ENCODE measurements at places on chromosomes 2 and 18. TPM values are rescaled to one million over a fixed set of nuclear protein-coding genes. Genes with fewer than 3 reads are reported as not detected.

The FIGN gene
- not detected for total RNA-seq

The ALPI gene
- not detected for total RNA-seq

The DAW1 gene
- not detected for total RNA-seq

The COL3A1 gene
- not detected for total RNA-seq

The ANKRD36 gene
- total RNA-seq = 85.2 TPM

The IL1R2 gene
- total RNA-seq = 1.8 TPM

The PTPRN gene
- total RNA-seq = not detected

The MEIS1 gene
- total RNA-seq = 3.6 TPM

The DCDC2C gene
- total RNA-seq = not detected

The HOXD11 gene
- not detected for total RNA-seq

The ARHGAP25 gene
- total RNA-seq = 142 TPM

The KCNF1 gene
- total RNA-seq = not detected

The NT5DC4 gene
- total RNA-seq = not detected

The ABCG8 gene
- not detected for total RNA-seq

The TMEM214 gene
- 43.3 TPM for total RNA-seq

The COL6A3 gene
- 3.4 TPM for total RNA-seq

- DNase-seq = no peak
Observed at GRCh38 chr18:39198376-39198775, 1632.8 kb upstream of the CELF4 start.

DNA sequence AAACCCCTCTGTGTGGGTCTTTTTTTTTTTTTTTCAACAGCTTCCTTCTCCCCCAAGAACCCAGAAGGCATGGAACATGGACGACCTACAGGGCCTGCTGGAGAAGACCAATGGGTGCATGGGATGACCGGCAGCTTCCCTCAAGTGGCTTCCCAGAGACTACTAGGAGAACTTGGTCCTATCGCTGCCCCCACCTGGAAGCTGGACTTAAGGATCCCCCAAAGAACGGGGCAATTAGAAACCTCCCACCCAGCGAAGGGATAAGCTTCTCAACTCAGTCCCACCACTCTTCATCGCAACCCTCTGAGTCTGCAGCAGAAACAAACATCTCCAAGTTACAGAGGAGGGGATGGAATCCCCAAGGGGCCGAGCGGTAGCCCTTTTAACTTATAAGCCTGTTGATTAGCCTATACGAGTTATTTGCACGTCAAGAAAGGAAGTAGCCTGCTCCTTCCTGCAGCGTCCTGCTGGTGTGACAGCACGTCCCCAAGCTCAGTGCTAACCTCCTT, 1.4 kb downstream of the ACTR1B start:
- DNase-seq = peak; percentile 82

- DNase-seq = no peak
Observed at GRCh38 chr2:151159109-151159662, 102.5 kb downstream of the RBM43 start.

- no peak for DNase-seq
Observed at GRCh38 chr2:197245829-197246804, 64.5 kb downstream of the ANKRD44 start.

DNA sequence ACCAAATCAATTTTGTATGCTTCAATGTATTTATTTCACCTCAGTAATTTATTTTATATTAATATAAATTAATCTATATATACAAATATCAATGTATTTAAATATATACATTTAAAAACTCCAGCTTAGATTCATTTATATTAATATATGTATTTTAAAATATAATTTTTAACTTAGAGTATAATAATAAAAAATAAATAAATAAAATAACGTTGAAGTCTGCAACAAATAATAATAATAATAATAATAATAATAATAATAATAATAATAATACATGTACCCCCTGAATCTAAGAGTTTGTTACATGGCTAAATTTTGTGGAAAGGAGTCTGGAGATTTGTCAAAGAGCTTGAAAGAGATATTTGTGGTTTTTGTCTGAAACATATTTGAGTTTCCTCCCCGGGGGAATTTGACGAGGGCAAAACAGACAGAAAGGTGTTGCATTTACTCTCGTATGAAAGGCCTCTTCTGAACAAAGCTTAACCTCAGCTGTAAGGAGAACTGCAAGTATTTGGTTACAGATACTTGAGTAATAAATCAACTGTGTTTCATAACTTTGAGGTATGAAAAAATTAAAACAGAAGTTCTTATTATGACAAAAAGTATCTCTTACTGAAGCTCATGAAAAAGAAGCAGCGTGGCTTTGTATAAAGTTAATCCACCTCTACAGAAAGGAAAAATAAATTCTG, 93.4 kb downstream of the CDH19 start:
- no peak for DNase-seq

GRCh38 chr2:68448671-68449653, 18.1 kb downstream of the FBXO48 start:
- DNase-seq = peak; percentile 64

GRCh38 chr2:29583104-29583503, 338.3 kb downstream of the ALK start:
- DNase-seq = no peak

DNA sequence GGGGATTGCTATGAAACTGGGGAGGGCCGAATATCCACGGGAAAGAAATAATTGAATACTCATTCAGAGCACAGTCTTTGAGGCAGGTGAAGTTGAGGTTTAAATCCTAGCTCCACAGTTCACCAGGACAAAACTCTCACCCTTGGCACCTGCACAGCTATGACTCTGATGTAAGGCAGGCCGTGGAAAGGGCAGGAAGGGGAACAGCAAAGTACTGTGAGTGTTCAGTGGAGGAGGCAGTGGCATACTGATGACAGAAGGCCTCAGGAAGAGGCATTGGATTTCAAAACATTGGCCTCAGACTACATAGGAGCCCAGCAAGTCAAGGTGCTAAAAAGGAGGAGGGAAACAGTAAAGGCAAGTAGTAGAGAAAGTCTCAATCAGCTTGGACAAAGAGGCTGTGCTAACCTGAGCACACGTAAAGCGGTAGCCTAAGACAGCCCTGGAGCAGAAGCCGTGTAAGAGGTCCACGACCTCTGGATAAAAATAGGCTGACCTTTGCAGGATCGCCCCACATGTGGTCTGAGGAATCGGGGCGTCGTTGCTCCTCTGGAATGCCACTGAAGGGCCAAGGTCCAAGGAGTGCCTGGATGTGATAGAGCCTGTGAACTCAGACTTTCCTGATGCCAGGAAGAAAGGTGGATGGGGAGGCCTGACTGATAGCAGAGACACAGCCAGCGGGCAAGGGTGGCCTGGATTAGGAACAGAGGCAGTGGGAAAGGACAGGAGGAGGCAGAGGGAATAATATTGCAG, 243.6 kb downstream of the PID1 start:
- no peak for DNase-seq

- no peak for DNase-seq
Observed at GRCh38 chr18:48290162-48290926, 118.8 kb downstream of the ZBTB7C start.

DNA sequence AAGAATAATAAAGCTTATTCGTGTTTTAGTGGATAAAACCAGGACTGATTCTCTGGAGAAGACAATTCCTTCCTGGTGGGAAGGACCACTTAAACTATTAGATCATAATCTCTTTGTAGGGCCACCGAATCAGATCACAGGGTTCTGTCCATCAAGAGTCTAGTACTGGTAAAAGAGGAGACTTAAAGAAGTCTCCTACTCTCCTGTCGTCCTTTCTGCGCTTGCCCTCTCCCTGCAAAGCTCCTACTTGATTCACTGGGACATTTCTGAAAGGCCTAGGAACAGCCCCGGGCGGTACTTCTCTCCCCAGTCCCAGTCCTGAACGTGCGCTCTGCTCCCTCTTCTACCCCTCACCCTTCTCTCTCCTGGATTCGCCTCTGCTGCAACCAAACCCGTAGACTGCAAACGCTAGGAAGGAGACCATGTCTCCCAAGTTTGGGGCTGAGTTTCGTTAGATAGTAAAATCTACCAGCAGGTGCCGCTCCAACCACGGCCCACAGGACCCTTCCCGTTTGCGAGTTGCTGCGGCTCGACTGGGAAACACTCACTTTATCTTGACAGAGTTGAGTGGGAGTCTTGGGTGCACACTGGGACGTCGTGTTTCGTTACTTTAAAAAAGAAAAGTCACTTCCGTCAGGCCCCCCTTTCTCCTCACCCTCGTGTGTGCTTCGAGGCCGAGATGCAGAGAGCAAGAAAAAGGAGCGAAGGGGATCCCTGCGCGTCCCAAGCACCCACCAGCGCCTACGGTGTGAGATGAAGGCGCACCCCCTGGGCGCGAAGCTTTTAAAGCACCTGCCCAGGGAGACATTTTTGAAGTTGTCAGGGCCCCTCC, 923 bp downstream of the FIGLA start:
- DNase-seq = peak; percentile 33

- DNase-seq = no peak
Observed at GRCh38 chr2:39068299-39069135, 52.3 kb downstream of the SOS1 start.

DNA sequence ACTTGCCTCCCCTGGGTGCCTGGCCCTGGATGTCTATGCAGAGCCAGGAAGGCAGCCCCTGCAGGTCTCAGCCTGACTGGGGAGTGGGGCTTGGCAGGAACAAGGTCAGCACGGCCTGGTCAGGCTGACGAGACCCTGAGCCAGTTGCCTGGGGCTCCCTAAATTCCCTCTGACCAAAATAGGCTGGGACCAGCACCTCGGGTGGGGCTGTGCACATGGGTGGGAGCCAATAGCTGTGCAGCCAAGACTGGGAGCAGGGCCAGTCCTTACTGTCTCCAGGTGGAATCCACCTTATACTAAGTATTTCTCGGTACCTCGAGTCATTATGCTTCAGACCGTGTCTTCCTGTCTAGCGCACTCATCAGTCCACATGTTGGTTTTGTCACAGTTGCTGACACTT, 11.4 kb upstream of the IL1R2 start:
- DNase-seq = no peak

DNA sequence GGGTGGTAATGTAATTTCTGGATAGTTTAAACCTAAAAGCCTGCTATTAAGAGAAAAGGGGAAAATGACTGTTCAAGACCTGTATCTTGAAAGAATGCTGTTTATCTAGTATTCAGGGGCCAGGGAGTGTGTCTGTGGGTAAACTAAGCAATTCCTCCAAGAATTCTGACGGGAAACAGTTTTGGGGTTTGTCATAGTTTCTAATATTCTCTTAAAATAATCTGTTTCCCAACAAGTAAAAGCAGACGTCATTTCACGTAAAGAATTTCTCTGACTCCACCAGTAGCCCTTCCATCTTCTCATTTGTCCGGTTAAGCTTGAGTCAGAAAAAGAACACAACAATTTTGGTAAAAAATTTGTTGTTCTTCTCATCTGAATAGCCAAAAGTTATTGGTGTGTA, 232.1 kb upstream of the EPAS1 start:
- DNase-seq = no peak

DNA sequence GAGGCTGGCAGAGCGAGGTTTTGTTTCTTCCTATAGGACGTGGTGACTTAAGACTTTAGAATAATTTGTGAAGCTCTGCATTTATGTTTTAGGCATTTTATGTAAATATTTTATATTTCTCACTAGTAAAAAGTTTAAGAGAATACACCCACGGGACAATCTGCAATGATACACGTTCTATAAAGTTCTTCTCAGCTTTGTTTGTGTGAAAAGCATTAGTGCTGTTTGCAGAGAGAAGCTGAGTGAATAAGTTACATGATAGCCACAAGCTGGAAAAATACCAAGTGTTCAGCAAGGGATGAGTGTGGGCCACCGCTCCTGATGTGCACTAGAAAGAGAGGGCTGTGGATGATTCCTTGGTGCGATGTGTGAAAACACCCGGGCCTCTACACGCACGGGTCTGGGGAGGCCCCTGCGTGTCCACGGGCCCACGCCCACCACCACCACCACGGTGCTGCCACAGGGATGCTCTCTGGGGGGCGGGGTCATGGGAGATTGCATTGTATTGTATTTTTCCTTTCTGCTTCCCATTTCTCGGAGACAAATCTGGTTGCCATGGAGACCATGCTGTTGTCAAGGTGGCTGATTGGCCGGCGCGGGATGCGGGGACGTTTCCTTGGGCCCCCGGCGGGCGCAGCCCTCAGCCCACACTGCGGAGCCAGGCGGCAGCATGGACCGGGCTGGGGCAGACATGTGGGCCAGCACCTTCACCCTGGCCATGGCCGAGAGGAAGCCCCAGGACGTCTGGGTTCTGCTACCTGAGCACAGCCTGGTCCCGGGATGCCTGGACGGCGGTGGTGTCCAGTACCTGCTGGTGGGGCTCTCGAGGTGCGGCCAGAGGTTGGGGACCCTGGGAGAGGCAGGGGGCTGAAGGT, at the start of gene RTP5:
Gene RTP5 (plus strand): TSS at position 643 of the 875 bp plus-strand sequence. CDS start 28 bp downstream, at position 671.
- no peak for DNase-seq

- DNase-seq = no peak
Observed at GRCh38 chr2:108806371-108807113, 20.0 kb downstream of the CCDC138 start.

GRCh38 chr18:75489493-75490190, 62.1 kb upstream of the SMIM21 start:
- DNase-seq = no peak

DNA sequence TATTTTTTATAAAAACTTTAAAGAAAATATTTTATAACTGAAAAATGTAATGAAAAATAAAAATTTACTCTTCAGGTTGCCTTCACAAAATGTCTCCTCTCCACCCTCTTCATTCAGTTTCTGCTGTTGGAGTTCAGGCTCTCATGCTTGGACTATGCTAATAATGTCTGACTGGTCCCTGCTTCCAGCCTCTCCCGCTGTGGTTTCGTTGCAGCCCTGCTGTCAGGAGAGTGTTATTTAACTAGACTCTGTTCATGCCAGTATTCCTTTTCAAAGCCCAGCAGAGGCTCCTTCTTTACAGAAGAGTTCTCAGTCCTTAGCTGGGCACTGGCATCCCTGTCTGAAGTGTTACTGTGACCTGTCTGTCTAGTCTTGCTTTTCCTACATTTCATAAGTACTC, 40.4 kb downstream of the CLIP4 start:
- DNase-seq = no peak

GRCh38 chr2:18345848-18346247, 214.6 kb downstream of the RDH14 start:
- no peak for DNase-seq

DNA sequence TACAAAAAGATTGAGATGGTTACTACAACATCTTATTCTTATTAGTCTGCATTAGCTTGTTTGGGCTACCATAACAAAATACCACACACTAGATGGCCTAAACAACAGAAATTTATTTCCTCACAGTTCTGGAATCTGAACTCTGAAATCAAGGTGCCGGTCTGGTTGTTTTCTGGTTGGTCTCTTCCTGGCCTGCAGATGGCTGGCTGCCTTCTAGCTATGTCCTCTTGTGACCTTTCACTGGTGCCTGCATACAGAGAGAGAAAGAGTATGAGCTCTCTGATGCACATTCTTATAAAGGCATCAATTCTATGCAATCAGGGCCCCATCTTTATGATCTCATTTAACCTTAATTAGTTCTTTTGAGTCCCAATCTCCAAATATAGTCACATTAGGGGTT, 696.5 kb downstream of the TDRD15 start:
- DNase-seq = no peak

DNA sequence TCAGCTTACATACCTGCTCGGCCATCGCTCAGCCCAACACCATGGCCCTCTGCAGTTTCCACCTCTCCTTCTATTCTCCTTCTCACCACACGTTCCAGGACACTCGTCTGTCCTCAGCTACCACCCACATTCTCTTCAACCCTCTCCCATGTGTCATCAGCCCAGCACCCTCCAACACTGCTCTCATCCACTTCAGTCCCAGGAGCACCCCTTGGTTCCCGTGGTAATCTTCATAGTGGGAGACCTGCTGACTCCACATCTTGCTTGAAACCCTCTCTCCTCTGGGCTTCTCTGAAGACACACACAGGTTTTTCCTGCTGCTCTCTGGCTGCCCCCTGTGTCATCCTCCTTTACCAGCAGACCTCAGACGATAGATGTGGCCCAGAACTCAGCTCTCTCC, 228.7 kb downstream of the GBX2 start:
- no peak for DNase-seq

GRCh38 chr2:223526106-223526505, 76.1 kb downstream of the SCG2 start:
- DNase-seq = no peak

- DNase-seq = no peak
Observed at GRCh38 chr2:214628091-214628490, 181.4 kb downstream of the BARD1 start.

Data from CD4-positive, CD25-positive, alpha-beta regulatory T cell (primary cell).